ENCODE measurements at places on chromosomes 5 and 9. TPM values are rescaled to one million over a fixed set of nuclear protein-coding genes. Genes with fewer than 3 reads are reported as not detected.

DNA sequence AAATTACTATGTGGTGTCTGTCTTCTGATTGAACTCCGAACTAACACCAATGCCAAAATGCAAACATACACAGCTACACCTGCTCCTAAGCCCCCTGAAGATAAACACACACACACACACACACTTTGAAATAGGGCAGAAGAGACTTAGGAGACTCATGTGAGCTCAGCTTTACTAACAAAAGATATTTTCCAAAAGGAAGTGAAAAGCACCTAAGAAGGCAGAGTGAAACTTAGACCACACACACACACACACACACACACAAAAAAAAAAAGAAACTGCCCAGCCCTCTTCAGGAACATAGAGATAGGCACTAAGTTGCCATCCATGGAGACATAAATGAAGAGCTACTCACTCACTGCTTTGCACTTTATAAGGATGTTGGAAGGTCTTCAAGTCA is 45.2 kb upstream of the APC start:
- peaks cover 8% of the 10 kb centered on the region for H3K27me3 ChIP-seq
- no peak overlapping the region for H3K27ac ChIP-seq
- H3K4me3 ChIP-seq: no peak overlapping the region
- H3K36me3 ChIP-seq: no peaks in the 10 kb centered on the region

GRCh38 chr5:6125781-6126180 is 252.6 kb downstream of the MED10 start:
- no peaks in the 10 kb centered on the region for H3K4me1 ChIP-seq
- H3K27ac ChIP-seq: no peak overlapping the region
- DNase-seq: no peak

DNA sequence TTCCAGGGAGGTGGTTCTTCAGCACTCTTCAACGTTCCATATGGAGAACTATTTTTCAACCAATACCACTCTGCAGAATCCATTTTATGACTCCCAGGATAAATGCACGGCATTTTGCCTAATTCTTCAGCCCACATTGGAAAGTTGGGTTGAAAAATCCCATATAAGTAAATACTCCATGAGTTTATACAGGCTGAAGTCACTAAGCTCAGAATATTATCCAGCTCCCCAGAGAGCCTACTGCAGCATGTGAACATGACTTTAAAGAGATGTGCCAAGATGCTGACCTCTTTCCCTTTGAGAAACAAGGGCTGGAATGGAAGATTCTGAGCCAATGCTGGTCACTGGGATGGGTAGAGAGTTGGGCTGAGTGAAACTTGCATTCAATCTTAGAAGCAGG is 111.9 kb upstream of the SLIT3 start:
- H3K4me1 ChIP-seq: no peaks in the 10 kb centered on the region
- H3K27ac ChIP-seq: no peak overlapping the region
- H3K4me3 ChIP-seq: no peak overlapping the region

- H3K27me3 ChIP-seq: no peaks in the 10 kb centered on the region
- H3K4me3 ChIP-seq: no peak overlapping the region
- DNase-seq: no peak
- H3K27ac ChIP-seq: no peak overlapping the region
- no peaks in the 10 kb centered on the region for H3K36me3 ChIP-seq
Observed at GRCh38 chr9:87567571-87567970, 69.9 kb downstream of the DAPK1 start.

DNA sequence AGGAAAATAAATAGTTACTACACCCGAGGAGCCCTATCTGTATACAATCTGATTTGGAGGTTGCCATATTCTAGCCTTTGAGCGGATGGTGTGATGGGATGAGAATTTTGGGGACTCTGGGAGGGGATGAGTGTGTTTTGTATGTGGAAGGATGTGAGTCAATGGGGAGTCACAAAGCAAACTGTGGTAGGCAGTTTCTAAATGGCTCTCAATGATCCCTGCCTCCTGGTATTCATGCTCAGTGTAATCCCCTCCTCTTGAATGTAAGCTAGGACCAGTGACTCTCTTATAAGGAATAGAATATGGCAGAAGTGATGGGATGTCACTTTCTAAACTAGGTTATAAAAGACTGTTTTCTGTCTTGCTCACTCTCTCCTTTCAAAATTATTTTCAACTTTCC is 205.7 kb upstream of the RIOK2 start:
- DNase-seq: no peak
- H3K4me1 ChIP-seq: peaks cover 3% of the 10 kb centered on the region
- H3K4me3 ChIP-seq: no peak overlapping the region
- no peak overlapping the region for H3K27ac ChIP-seq

Gene LOX
- 79.1 TPM for total RNA-seq

Gene IFNB1
- not detected for total RNA-seq

DNA sequence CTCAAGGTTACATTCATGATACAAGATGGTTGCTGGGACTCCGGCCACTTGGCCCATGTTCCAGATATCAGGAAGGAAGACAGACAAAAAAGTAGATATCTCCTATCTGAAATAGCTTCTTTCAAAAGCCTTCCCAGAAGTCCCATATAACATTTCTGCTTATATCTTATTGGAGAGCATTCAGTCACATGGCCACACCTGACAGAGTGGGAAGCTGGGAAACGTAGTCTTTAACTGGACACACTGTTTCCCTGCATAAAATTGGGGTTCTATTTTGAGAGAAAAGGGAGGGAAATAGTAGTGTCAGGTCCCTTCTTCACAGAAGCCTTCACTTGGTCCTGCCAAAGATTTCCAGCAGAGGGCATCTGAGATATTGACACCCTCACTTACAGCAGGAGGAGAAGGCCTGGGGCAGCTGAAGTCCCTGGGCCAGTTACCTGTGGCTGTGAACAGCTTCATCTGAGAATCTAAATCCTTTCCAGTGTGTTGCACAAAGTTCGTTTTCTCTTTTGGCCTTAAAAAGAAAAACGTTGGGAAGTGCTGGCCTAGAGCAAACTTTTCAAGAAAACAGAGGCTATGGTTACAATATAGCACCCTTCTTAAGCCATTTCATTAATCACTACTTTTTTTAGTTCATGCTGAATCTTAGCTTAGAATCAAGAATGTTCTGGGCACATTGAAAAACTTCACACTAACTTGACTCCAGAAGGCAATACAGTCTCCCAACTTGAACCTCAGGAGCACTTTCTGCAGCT is 33.5 kb downstream of the SPEF2 start:
- H3K4me3 ChIP-seq: no peak overlapping the region
- H3K36me3 ChIP-seq: no peaks in the 10 kb centered on the region
- no peaks in the 10 kb centered on the region for H3K4me1 ChIP-seq
- H3K27ac ChIP-seq: no peak overlapping the region
- H3K27me3 ChIP-seq: no peaks in the 10 kb centered on the region

Gene PCSK5
- 4.8 TPM for total RNA-seq

Gene SLC24A2
- total RNA-seq: not detected

DNA sequence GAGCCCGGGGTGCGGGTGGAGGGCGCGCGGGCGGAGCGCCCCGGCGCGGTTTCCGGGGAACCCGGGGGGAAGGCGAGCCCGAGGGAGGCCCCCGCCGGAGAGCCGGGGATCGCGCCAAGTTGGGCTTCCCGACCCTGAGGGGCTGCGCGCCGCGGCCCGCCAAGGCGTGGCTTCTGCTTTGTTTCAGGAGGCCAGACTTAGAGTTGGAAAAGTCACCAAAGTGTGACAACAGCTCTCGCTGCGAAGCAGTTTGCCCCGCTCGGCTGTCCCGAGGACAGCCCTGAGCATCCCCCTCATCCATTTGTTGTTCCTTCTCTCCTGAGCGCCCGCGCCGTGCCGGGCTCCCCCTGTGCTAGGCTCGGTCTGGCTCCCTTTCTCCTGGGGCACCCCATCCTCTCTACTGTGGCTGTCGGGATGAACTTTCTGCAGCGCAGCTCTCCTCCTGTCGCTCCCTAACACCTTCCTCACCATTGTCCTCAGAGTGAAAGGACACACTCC is 410 bp downstream of the GLIPR2 start:
- peaks cover 11% of the 10 kb centered on the region for H3K4me1 ChIP-seq
- no peak for DNase-seq
- no peaks in the 10 kb centered on the region for H3K27me3 ChIP-seq
- H3K4me3 ChIP-seq: peak overlapping the region; percentile 40

- no peak overlapping the region for H3K27ac ChIP-seq
- H3K4me1 ChIP-seq: peaks cover 10% of the 10 kb centered on the region
- H3K27me3 ChIP-seq: no peaks in the 10 kb centered on the region
- no peaks in the 10 kb centered on the region for H3K36me3 ChIP-seq
- no peak overlapping the region for H3K4me3 ChIP-seq
Observed at GRCh38 chr5:94433397-94434163, 184.8 kb downstream of the KIAA0825 start.

- no peaks in the 10 kb centered on the region for H3K36me3 ChIP-seq
- H3K27ac ChIP-seq: no peak overlapping the region
Observed at GRCh38 chr5:11863911-11864310, 40.3 kb downstream of the CTNND2 start.

Gene ACOT12
- total RNA-seq: not detected

GRCh38 chr9:120324996-120325642 is 254.8 kb downstream of the CDK5RAP2 start:
- H3K27ac ChIP-seq: no peak overlapping the region
- H3K4me1 ChIP-seq: no peaks in the 10 kb centered on the region
- no peak overlapping the region for H3K4me3 ChIP-seq
- no peak for DNase-seq
- no peaks in the 10 kb centered on the region for H3K27me3 ChIP-seq

DNA sequence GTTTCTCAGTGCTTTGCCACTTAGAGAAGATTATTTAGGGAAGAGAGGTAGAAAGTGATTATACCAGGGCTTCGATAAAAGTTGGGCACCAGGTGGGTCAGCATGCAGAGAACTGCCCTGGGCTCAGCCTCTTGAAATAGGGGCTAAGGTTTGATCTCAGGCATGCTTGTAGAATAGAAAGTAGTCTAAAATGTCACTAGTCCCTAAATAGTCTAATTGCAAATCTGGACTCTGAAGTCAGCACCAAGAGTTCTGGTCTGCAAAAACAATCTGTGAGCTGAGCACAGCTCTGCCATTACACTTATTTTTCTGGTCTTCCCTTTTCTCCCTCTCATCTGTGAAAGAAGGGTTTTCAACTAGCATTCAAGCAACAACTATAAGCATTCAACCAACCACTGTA is 248.0 kb downstream of the SMARCA2 start:
- H3K4me1 ChIP-seq: no peaks in the 10 kb centered on the region
- DNase-seq: no peak
- no peaks in the 10 kb centered on the region for H3K36me3 ChIP-seq
- H3K27ac ChIP-seq: no peak overlapping the region
- H3K4me3 ChIP-seq: no peak overlapping the region

- H3K27ac ChIP-seq: no peak overlapping the region
- H3K4me3 ChIP-seq: no peak overlapping the region
- no peaks in the 10 kb centered on the region for H3K36me3 ChIP-seq
Observed at GRCh38 chr5:61924251-61924650, 381.8 kb upstream of the KIF2A start.

GRCh38 chr5:39274398-39275085 is 55.2 kb upstream of the FYB1 start:
- no peak overlapping the region for H3K27ac ChIP-seq
- no peaks in the 10 kb centered on the region for H3K36me3 ChIP-seq
- H3K4me1 ChIP-seq: peaks cover 9% of the 10 kb centered on the region
- peak; percentile 67 for DNase-seq

DNA sequence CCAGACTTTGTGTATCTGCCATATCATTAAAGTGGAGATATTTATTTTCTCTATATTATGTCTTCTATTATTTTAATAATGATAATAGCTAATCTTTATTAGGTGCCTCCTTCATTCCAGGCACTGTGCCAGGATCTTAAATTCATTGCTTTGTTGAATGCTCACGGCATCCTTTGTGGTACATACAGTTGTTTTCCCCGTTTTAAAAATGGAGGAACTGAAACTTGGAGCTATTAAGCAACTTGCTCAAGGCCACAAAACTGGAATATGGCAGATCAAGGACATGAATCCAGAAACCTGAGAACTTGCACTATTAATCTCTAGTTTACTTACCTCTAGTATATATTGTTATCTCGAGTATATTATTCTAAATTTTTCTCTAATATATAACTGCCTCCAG is 41.5 kb upstream of the PPP3R2 start:
- no peaks in the 10 kb centered on the region for H3K27me3 ChIP-seq
- no peaks in the 10 kb centered on the region for H3K4me1 ChIP-seq
- H3K4me3 ChIP-seq: no peak overlapping the region
- no peak overlapping the region for H3K27ac ChIP-seq

- no peaks in the 10 kb centered on the region for H3K27me3 ChIP-seq
- H3K27ac ChIP-seq: no peak overlapping the region
- DNase-seq: no peak
- no peak overlapping the region for H3K4me3 ChIP-seq
Observed at GRCh38 chr9:19660019-19660418, 128.8 kb downstream of the SLC24A2 start.

DNA sequence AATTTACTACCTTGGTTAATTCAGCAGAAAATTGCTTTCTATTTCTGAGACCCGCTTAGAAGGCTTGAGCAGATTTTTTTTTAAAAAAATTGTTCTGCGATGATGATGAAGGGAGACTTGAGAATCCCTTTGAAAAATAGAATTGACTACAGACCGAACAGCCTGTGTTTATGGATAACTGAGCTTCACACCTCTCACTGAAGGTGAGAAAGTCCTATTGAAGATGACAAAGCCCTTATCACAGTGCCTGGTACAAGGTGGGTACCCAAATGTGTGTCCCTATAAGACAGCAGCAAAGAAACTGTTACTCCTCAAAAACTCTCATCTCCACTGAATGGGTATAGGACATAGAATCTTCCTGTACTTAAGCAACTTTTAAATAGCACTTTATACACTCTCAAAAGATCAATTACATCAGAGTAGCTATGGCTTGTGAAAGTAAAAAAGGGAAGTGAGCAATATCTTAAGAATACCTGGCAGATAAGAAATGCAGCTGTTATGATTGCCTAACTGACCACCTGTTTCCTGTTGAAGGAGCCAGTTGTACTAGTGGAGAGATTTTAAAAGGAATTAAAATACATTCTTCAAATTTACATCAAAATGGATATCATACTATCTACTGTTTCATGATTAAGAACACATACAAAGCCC is 419.7 kb downstream of the CHSY3 start:
- no peaks in the 10 kb centered on the region for H3K27me3 ChIP-seq
- H3K4me1 ChIP-seq: peaks cover 12% of the 10 kb centered on the region
- H3K36me3 ChIP-seq: no peaks in the 10 kb centered on the region
- no peak overlapping the region for H3K4me3 ChIP-seq
- H3K27ac ChIP-seq: peak overlapping the region; percentile 86

GRCh38 chr5:84273517-84273883 is 111.2 kb downstream of the EDIL3 start:
- DNase-seq: no peak
- H3K4me3 ChIP-seq: no peak overlapping the region
- no peaks in the 10 kb centered on the region for H3K27me3 ChIP-seq
